ENCODE measurements at places on chromosomes 1 and 21. TPM values are rescaled to one million over a fixed set of nuclear protein-coding genes. Genes with fewer than 3 reads are reported as not detected.

HSD3B2 gene
- not detected for total RNA-seq

LCA5L gene
- total RNA-seq, result 1.7 TPM

PER3 gene
- 0.83 TPM for total RNA-seq

AIM2 gene
- total RNA-seq, result not detected
